ENCODE measurements at places on chromosomes 1 and 21.

DNA sequence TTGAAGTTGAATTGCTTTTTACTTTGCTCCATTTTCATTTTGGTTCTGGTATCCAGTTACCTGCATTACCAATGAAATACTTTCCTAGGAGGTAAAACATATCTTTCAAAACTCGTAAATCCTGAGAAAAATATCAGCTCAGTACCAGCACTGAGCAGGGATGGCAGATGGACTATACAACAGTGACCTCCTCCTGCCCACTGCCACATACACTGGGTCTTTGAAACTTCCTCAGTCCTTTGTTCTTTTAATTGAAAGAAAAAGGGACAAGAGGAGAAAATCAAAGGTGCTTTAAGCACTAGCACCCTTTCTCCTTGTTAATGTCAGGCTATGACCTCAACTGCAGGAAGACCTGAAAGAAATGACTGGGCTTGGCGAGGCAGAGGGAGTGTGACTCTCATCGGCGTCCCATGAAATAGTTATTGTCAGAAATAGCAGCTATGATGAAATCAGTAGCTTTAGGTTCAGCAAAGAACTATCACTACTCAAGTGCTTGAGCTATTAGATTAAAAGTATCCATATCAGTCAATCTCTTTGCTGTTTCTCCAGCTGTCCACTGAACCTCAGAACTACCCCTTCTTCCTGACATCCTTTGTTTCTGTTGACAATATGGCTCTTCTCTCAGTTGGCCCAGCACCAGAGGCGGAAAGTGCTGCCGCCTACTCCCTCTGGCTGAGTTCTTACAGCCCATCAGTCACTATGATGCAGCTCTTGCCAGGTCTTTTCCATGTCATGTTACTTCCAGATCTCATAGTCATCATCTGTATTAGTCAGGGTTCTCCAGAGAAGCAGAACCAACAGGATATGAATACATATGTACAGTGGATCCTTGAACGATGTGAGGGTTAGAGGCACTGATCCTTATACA lies 207.0 kb upstream of the MAP1LC3C start:
- no peak for DNase-seq

DNA sequence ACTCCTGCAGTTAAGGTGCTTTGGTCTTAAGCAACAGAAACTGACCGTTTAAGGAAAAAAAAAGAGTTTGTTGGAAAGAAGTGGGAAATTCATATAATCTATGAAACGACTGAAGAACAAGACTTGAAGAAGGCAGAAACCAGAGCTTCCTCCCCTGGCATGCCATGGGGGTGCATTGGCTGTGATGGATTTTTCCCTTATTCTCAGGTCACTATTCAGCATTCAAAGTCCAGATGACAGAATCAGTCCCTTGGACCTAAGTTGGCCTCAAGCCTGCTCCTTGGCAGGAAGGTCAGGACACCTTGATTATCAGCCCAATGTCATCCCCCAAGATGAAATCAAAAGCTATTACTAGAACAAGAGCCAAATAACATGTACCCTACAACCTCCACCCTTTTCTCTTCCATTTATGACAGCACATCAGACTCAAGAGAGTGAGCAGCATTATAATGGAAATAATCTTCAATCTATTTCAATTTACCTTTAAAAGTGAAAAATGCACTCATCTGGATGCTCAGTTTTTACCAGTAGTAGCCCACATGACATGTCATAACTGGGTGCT lies 15.8 kb upstream of the TMEM9 start:
- DNase-seq: no peak

- DNase-seq: no peak
These were observed 1.9 kb downstream of the C1orf56 start for GRCh38 chr1:151049458-151049857.

- no peak for DNase-seq
These were observed 5.3 kb downstream of the RSPH1 start for GRCh38 chr21:42490720-42491119.

- no peak for DNase-seq
These were observed 9.7 kb upstream of the HHIPL2 start for GRCh38 chr1:222557574-222557973.

- DNase-seq: no peak
These were observed 102.7 kb downstream of the HMGB4 start for GRCh38 chr1:33966346-33967141.

- DNase-seq: no peak
These were observed 1.9 kb upstream of the SLFNL1 start for GRCh38 chr1:41023279-41023990.

DNA sequence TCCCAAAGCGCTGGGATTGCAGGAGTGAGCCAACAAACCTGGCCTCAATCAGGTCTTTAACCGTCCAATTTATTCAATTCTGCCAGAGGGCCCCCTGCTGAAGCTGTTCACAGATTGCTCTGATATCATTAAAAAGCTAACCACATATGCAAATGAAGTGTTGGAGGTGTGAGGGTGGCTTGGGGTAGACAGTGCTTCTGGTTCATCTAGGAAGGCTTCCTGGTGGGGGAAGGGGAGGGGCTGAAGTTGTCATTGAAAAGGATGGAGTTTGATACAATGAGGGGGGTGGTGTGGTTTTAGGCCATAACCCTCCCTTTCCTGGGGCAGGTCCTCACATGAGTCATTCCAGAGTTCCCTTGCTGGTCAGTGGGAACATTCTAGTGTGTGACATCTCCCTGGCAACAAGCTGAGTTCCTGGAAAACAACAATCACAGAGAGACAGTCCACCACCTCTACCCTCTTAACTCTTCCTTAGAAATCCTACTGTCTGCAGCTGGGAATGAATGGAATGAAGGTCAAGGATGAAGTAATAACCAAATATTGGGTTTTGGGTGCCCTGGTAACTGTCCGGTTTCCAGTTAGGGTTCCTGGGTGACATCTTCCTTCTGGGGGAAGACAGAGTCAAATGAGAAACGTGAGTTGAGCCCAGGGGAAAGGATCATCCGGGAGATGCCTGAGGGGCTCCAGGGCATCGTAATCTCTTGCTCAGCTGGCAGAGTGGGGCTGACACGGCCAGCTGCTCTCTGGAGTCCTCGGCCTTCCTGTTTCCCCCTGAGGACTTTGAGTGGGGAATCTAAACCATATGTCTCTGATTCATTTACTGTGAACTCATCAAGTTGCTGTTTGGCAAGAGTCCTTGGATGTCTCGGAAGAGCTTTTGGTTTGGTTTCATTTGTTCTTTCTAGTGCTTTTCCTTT lies 32.2 kb downstream of the BATF3 start:
- DNase-seq: no peak

All from stimulated activated CD4-positive, alpha-beta T cell treated with anti-CD3 and anti-CD28 coated beads, Interleukin-1b, Interleukin-23, amount 100 ng/mL, for 1 hour (primary cell).